ENCODE measurements at places on chromosomes 5 and 9.
A peak's percentile ranks its signal among the peaks of the same experiment; 100 is the strongest.

GRCh38 chr9:137575364-137575715 is 3.4 kb downstream of the DPH7 start:
- DNase-seq = no peak

- no peak for DNase-seq
Measured at GRCh38 chr5:126108470-126108869, 314.7 kb upstream of the GRAMD2B start.

DNA sequence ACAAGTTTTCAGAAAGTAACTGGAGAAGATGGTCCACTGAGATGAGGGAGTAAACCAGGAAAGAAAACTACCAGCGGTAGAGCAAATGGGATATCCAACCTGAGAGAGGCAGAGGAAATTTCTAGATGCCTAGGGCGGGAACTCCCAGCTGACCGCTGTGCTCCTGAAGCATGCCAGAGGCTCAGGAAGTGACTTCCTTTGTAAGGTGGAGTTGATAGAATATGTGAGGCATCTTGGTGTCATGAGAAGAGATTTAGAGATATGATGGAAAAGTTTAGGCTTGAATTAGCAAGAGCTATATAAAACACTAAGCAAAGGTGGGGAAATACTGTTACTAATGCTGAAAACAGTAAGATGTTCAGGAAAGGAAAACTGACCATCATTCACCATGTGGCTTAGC is 124.1 kb downstream of the C9orf152 start:
- no peak for DNase-seq

- DNase-seq = no peak
Measured at GRCh38 chr5:168251259-168251658, 40.2 kb upstream of the WWC1 start.

GRCh38 chr9:33151007-33151557 is 16.1 kb downstream of the B4GALT1 start:
- DNase-seq = no peak

- peak; percentile 40 for DNase-seq
Measured at GRCh38 chr9:70420441-70421271, 6.2 kb upstream of the KLF9 start.

GRCh38 chr5:4405614-4406219 is 734.4 kb upstream of the ADAMTS16 start:
- DNase-seq = no peak

DNA sequence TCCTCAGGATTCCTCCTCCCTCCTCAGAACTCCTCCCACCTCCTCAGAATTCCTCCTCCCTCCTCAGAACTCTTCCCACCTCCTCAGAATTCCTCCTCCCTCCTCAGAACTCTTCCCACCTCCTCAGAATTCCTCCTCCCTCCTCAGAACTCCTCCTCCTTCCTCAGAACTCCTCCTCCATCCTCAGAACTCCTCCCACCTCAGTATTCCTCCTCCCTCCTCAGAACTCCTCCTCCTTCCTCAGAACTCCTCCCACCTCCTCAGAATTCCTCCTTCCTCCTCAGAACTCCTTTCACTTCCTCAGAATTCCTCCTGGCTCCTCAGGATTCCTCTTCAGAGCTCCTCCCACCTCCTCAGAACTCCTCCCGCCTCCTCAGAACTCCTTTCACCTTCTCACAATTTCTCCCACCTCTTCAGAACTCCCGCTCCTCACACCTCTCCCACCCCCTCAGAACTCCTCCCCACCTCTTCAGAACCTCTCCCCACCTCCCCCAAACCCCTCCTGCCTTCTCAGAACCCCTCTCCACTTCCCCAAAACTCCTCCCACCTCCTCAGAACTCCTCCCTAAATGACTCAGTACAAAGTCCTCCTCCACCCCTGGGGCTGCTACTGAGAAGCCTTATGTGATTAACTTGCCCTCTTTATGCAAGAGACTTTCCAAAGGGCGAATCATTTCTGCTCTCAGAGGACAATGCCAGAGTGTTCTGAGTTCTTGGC is 23.2 kb downstream of the SLC46A2 start:
- no peak for DNase-seq

DNA sequence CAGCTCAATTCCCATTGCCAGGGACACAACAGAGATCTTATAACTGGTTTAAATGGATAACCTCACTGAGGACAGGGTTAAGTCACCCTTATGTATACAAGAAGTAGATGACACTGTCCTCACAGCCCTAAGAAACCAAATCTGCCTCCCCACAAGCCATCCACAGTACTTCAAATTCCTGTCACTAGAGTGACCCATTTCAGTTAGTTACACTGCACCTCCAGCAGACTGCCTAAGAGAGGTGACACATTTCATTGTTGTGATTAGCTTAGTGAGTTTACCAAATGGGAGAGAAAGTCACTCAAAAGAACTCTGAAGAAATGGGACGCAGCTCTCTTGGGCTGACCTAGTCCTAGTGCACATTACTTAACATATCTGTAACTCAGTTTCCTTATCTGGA is 53.6 kb upstream of the HTR1A start:
- DNase-seq = no peak

DNA sequence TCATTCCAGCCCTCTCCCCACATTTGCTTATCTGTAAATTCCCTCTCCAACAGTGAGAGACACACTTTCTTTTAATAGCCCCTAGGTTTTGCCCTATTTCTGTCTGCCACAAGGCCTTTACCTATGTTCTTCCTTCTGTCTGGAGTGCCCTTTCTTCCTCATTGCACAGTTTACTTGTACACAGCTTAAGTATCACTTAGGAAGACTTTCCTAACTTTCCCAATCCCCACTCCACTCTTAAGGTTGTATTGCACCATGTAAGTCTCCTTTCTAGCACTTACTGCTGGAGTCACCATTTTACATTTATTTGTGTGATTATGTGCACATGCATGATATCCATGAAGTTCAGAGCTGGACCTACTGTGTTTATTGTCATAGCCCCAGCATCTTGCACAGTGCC is 10.8 kb upstream of the CKMT2 start:
- DNase-seq = no peak

- DNase-seq = no peak
Measured at GRCh38 chr9:88270413-88270812, 117.8 kb upstream of the SPIN1 start.

DNA sequence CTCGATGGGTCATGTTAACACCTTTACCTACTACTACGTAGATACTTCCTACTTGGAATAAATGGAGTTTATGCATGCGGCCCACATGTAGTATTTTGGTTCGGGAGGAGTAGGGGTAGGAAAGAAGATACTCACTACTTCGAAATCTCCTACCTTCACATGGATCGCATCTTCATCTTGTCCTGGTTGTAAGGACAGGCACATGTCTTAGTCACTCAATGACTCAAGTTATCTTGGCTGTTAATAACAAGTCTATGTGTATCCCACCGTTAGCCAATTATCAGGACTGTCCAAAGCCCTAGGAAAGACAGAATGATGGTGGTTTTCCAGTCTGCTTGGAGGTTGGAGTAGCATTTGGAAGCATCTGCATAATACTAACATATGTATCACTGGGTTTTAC is 24.1 kb downstream of the CMYA5 start:
- DNase-seq = no peak

DNA sequence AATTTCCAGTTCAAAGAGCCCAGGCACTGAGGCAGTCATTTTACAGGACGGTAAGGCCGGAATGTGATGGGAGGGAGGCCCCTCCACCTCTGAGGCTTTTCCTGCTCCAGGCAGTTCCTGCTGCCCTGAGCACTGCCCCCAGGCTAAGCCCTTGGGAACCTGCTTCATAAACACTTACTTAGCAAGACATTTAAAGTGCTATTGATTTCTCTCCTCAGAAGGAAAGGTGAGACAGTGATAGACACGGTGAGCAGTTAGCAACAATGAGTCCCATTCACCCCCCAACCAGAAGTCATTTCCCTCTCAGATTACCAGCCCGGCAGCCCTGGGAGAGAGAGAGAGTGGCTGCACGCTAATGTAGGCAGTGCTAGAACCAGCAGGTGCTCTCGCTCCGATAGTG is 462.5 kb downstream of the SPOCK1 start:
- no peak for DNase-seq

DNA sequence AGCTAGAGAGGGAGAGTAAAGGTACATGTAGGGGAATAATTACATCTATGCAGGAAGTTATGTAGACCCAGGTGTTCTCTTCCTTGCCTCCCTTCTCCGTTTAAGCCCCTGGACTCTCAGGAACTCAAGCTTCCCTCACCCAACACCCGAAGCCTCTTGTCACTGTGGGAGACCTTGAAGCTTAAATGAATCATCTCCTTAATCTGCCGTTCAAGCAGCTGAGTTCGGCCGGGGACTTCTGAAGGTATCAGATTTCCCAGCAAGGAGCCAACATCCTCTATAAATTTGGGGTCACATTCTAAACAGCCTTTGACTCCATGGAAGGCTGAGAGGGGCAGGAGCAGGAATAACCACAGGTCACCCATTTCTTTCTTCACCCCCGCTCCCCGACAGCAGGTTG is 412 bp downstream of the IZUMO3 start:
- no peak for DNase-seq

- DNase-seq = no peak
Measured at GRCh38 chr5:113321276-113321675, 113.5 kb downstream of the TSSK1B start.

DNA sequence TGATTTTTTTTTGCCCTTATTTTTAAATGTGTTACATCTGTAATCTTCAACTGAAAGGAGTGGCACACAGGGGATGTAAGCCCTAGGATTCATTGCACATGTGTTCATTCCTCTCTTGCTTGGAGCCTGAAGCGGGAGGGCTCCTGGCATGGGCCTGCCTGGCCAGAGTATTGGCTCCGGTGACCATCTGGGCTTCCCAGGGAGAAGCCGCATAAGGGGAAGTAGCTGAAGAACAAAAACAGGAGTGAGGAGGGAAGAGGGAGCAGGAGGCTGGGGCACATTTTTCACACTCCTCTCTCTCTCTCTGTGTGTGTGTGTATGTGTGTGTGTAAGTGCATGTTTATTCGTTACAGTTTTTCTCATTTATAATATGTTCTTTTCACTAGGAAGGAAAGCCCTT is 269.9 kb downstream of the PRR16 start:
- DNase-seq = no peak

DNA sequence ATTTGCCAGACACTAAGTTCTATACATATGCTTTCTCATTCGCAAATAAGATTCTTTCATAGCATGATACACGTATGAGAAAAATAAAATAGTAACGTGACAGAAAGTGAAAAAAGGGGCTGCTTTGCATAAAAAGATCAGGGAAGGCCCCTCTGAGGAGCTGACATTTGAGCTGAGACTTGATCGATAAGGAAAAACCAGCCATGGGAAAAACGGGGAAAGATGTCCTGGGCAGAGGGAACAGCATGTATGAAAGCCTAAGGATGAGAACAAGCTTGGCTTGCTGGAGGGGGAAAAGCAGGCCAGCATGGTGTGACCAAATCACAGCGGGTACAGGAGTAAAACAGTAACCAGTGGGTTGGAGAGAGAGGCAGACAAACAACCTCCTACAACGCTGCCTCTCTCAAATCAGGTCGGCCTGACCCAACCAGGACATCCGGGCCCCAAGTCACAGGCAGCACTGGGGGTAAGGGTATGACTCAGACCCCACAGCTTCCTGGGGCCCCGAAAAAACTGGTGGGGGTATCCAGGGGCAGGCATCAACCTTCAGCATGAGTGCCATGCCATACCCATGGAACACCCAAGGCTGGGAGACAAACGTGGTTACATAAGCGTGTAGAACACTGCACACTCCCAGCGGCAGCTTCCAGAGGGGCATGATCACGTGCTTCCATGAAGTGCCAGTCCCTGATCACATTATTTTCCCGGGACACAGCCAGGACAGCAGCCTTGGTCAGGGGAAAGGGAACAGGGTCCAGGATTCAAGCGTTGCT is 2.2 kb downstream of the TNIP1 start:
- no peak for DNase-seq

GRCh38 chr5:2091921-2092320 is 209.2 kb upstream of the IRX4 start:
- DNase-seq = no peak

DNA sequence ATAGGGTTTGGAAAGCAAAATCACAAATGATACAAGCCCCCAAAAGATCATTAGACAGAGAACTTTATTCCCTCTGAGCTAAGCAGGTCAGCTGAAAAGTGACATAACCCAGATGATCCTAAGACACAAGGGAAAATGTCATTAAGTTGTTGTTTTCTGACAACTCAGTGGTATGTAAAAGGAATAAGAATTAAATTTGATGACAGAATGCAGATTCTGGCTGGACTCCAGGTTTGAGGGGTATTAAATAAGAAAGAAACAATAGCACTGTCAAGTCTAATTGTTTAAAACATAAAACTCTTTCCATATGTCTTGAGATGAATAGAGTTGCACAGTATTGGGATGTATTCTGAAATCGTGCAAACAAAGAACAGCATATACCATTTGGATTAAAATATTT is 429.9 kb downstream of the CAAP1 start:
- DNase-seq = no peak

GRCh38 chr5:3394891-3395599 is 200.6 kb upstream of the IRX1 start:
- DNase-seq = no peak

GRCh38 chr9:38202336-38202938 is 133.4 kb upstream of the SHB start:
- no peak for DNase-seq

- DNase-seq = no peak
Measured at GRCh38 chr9:133247632-133248031, 27.4 kb downstream of the ABO start.

- no peak for DNase-seq
Measured at GRCh38 chr9:111700776-111701175, 39.4 kb downstream of the GNG10 start.

DNA sequence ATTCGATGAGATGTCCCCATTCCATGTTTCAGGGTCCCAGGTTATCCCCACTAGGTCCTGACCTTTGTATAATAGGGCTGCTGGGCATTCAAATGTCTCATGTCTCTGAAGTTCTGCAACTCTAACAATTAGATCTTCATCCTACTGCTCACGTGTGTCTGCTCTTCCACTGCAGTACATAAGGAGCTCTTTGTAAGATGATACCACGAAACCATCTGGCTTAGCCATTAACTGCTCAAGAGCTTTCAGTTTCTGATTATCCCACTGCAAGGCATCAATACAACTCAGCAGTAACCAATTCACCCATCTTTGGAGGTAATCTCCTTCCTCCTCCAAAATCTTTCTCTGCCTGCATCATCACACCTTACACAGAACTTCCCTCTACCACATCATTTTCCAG is 49.9 kb upstream of the PPP2CA start:
- DNase-seq = no peak

DNA sequence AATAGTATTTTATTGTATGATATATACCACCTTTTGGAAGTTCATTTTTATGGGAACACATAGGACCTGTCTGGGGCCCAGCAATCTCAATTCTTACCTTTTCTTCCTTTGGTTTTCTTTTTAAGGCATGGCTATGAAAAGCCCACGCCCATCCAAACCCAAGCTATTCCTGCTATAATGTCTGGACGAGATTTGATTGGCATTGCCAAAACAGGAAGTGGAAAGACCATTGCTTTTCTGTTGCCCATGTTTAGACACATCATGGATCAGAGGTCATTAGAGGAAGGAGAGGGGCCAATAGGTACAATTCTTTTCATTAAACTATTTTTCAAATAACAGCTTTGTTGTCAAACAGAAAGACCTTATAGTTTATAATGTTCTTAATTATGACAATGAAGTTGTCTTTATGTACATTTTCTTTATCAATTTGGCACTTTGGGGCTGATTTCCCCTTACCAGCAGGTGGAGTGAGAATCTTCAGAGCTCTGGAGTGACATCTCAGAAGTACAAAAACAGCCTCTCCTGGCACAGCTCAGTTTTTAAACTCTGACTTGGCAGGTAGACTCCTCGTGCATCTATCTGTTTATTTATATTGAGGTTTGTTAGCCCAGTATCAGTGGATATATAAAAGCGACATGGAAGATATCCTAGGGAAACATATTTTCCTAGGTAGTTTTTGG is 25.8 kb downstream of the DDX46 start:
- DNase-seq = no peak

All from CMK (cell line).